CD4-positive, alpha-beta T cell treated with Interleukin-1 beta for 1 hour (primary cell): ENCODE measurements at places on chromosomes 3 and 15.

- DNase-seq = no peak
These were observed 28.8 kb downstream of the PPM1L start for GRCh38 chr3:160784853-160785252.

DNA sequence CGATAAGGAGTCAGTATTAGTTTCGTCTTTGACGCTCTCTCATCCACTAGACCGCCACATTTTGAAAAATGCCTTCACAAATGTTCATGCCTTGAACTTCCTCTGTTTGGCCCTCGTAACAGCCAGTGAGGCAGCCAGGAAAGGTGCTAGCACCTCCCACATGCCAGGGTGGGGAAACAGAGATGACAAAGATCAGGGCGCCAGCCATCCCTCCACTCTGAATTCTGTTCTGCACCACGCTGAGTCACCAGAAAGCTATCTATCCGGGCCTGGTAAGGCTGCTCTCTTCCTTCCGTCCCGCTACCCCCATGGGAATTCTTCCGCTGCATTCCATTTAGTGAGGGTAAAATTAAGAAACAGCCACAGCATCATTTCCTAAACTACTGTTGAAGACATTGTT lies 31.3 kb upstream of the BCL2L10 start:
- DNase-seq = no peak

- DNase-seq = peak; percentile 12
These were observed 100.1 kb downstream of the ABI3BP start for GRCh38 chr3:100893108-100893507.

DNA sequence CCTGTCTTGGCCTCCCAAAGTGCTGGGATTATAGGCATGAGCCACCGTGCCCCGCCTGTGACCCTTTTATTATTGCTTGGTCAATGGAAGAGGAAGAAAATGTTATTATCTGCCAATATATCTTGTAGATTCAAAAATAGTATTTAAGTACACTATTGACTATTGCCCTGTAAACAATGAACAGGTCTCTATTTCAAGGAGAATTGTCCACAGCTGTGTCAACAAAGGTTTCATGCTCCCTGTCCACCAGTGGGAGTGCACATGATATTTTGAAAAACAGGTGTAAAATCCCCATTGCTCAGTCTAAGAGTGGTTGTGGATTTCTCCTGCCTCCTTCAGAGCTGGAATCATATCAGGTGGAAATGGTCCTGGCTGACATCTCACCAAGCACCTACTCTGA lies 36.5 kb upstream of the IGF1R start:
- DNase-seq = no peak

DNA sequence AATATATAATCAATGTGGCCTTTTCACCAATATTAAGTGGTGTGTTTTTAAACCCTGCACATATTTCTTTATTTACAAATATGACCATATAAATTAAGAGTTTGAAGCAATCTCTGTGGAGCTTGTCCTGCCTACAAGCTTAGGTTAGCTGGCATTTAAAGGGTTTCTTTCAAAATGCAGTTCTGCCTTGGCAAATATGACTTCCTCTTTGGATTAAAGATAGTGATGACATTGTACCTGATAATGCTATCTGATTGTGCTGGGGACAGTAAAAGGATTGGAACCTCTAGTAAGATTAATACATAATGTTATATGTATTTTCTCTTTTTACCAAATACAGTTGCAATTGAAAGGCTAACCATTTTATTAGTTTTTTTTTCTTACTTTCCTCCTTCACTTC lies 249.1 kb downstream of the OTOL1 start:
- no peak for DNase-seq

- no peak for DNase-seq
These were observed 296.0 kb upstream of the ADAMTS9 start for GRCh38 chr3:64983583-64984359.

DNA sequence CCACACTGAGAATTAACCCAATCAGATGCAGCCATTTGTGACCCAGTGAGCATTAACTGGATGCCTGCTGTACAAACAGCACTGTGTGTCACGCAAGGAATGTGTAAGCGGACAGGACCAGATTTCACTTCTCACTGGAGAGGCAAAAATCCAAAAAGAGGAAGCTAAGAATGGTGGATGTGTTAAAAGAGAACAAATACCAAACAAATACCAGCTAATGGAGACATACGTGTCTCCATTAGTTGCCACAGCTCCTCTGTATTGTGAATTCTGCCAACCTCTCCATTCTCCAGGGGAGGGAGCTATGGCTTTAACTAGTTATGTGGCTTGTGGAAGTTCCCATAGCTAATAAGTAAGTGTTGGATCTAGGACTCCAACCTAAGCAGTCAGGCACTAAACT lies 2.6 kb downstream of the LTF start:
- no peak for DNase-seq

GRCh38 chr15:39468331-39468730 lies 112.5 kb upstream of the THBS1 start:
- no peak for DNase-seq

DNA sequence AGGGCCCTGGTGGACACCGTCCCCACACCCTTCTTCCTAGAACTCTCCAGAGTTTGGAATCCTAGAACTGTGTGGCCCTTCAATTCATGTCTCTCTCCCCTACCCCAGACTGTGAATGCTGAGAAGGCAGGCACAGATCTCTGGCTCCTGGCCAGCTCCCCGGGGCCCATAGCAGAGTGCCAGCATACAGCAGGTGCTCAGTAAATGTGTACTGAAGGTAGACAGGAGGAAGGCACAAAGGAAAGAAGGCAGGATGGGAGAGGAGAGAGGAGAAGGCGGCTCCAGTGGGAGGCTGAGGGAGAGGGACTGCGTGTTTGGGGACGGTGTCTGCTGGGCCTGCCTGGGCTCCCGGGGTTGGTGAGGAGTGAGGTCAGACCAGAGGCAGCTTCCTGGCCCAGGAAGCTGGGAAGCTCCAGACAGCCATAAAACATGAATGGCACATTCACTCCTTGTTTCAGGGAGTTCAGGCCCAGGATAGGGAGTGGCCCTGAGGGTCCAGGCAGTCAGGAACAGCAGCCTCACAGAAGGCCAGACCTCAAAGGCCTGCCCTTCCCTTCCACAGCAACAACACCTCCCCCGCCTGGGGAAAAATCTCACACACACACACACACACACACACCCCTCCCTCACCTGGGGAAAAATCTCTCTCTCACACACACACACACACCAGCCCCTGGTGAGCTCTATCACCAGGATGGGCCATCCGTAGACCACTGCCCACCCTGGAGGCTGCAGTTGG lies 137.1 kb upstream of the PRR20G start:
- no peak for DNase-seq

GRCh38 chr3:121520510-121520909 lies 25.3 kb downstream of the POLQ start:
- DNase-seq = no peak

GRCh38 chr3:33006081-33006480 lies 54.6 kb downstream of the CCR4 start:
- no peak for DNase-seq

- no peak for DNase-seq
These were observed 98.4 kb downstream of the ECT2 start for GRCh38 chr3:172848910-172849309.

DNA sequence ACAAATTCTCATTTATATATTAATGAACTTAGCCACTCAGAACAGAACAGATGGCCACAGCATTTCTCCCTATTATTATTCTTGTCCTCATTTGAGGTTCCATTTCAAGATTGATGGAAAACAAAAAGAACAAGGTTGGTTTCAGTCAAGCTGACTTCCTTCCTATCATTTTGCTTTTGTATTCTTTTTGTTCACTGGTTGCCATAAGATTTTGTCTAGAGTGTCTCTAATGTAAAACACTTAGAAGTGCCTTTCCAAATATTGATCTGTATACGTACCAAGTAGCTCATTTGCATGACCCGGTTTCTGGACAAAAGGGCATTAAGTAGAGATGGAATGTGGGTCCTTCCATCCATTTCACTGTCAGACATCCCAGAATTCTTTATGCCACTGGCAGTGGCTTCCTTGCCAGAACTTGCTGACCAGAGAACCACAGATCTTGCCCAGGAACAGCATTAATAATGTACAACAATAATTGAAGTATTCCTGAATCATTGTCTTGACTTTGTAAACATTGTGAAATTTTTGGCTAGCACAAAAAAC lies 63.8 kb downstream of the PEX5L start:
- no peak for DNase-seq

- DNase-seq = no peak
These were observed 48.9 kb downstream of the TCF12 start for GRCh38 chr15:56967336-56967735.

GRCh38 chr15:45747426-45747825 lies 112.6 kb downstream of the SQOR start:
- DNase-seq = no peak

DNA sequence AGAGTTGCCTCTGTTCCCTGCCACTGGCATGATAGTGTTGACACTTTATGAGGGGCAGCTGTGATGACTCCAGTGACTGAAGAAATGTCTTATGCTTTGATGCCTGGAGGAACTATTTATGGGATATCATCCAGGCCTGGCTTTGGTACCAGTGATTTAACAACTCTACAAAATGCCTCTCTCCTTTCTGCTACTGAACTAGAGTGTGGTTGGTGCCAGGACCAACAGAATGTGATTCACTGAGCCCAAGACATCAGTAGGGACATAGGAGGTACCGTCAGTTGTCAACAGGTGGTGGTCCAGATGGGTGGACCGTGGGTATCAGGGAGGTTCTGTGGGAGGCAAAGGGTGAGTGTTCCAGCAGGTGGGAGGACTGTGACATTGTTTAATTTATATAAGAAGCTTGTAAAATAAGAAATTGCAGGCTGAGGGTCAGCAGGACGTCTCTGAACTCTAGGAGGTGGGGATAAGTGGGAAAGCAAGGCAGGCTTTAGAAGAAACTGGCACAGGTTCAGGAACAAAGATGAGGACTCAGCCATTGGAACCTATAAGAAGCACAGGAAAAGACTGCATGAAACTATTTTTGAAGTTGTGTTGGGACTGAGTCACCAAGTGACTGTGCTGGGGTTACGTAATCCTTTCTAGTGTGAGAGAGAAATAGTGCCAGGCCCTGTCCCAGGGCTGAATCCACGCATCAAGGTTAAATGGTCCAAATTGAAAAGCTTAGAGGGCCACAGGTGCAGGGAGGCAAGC lies 28.5 kb upstream of the SLC7A14 start:
- DNase-seq = no peak
